ENCODE measurements at places on chromosomes 16 and 17.

DNA sequence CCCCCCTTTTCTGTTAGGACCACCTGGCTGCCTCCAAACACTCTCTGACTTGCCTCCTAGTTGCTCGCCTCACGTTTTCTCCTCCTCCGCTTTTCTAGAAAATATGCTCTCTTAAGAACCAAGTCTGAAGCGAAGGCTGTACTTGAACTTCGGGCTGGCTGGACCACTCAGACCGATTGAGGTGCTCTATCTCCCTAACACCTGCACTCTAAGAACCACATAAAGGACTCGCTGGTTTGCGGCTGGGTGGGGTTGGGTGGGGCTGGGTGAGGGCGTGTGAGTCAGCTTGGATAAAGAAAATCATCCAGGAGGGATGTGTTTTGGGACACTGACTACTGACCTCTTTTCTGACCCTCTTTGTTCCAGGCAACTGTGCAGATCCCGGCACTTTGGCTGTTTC, 22.9 kb upstream of the TMEM220 start:
- no peak for DNase-seq
- H3K27ac ChIP-seq: no peak overlapping the region
- H3K4me1 ChIP-seq: no peaks in the 10 kb centered on the region
- H3K27me3 ChIP-seq: no peaks in the 10 kb centered on the region

- no peak within 1 kb of the TSS for H3K27ac ChIP-seq
- no peaks in the 10 kb centered on the region for H3K4me1 ChIP-seq
- DNase-seq: no peak
- H3K4me3 ChIP-seq: no peak within 1 kb of the TSS
Observed at GRCh38 chr16:50681021-50681885, at the start of gene SNX20. Gene SNX20, minus strand, starts transcription at chr16:50681312. Its CDS starts 3,786 bp downstream, at chr16:50677526.

DNA sequence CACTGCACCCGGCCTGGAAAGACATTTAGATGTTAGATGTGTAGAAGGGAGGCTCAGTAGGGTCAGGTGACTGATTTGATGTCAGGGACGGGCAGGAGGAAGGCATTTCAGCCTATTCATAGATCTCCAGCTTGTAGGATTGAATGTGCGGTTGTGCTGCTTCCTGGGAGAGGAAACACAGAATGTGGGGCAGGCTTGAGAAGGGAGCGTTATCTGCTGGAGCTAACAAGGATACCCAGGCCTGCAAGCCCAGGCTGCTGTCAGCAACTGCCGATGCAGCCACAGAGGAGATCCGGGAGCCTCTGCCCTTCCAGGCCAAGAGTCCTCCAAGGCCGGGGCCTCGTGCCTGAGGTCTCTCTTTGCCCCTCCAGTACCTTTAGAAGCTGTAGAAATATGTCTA, 205.6 kb downstream of the SPECC1 start:
- H3K27ac ChIP-seq: no peak overlapping the region
- no peak for DNase-seq
- H3K36me3 ChIP-seq: no peaks in the 10 kb centered on the region

GRCh38 chr17:4768298-4768697, 3.4 kb upstream of the TM4SF5 start:
- H3K27ac ChIP-seq: no peak overlapping the region
- no peak overlapping the region for H3K4me3 ChIP-seq
- H3K4me1 ChIP-seq: peaks cover 10% of the 10 kb centered on the region

GRCh38 chr17:68351395-68351794, 60.1 kb downstream of the ARSG start:
- no peaks in the 10 kb centered on the region for H3K27me3 ChIP-seq
- peak; percentile 77 for DNase-seq
- H3K27ac ChIP-seq: no peak overlapping the region
- peaks cover 5% of the 10 kb centered on the region for H3K4me1 ChIP-seq

DNA sequence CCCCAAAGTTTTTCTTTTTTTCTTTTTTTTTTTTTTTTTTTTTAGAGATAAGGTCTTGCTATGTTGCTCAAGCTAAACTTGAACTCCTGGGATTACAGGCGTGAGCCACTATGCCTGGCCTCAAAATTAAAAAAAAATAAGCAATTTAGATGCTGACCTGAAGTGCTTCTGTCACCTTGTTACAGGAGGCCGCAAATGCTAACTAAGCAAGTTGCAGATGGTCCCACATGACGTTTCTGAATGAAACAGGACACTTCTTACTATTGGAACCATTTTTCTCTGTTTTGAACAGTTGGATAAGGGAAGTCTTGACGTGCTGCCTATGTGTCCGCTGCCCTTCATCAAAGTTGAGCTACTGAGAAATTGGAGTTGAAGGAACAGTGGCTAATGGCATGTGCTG, 8.8 kb downstream of the ANKRD40CL start:
- H3K27ac ChIP-seq: no peak overlapping the region
- DNase-seq: no peak
- peaks cover 24% of the 10 kb centered on the region for H3K36me3 ChIP-seq
- no peaks in the 10 kb centered on the region for H3K27me3 ChIP-seq
- H3K4me3 ChIP-seq: no peak overlapping the region

GRCh38 chr17:68961214-68961882, 6.2 kb upstream of the ABCA8 start:
- H3K4me1 ChIP-seq: no peaks in the 10 kb centered on the region
- H3K27me3 ChIP-seq: no peaks in the 10 kb centered on the region
- H3K4me3 ChIP-seq: no peak overlapping the region

- no peak for DNase-seq
- no peak overlapping the region for H3K4me3 ChIP-seq
- no peaks in the 10 kb centered on the region for H3K36me3 ChIP-seq
- no peaks in the 10 kb centered on the region for H3K4me1 ChIP-seq
Observed at GRCh38 chr16:79609861-79610260, 9.3 kb upstream of the MAF start.

GRCh38 chr16:12573300-12573699, 230.4 kb downstream of the CPPED1 start:
- H3K27ac ChIP-seq: no peak overlapping the region
- no peaks in the 10 kb centered on the region for H3K27me3 ChIP-seq
- H3K4me3 ChIP-seq: no peak overlapping the region
- DNase-seq: no peak
- no peaks in the 10 kb centered on the region for H3K4me1 ChIP-seq
- H3K36me3 ChIP-seq: no peaks in the 10 kb centered on the region

DNA sequence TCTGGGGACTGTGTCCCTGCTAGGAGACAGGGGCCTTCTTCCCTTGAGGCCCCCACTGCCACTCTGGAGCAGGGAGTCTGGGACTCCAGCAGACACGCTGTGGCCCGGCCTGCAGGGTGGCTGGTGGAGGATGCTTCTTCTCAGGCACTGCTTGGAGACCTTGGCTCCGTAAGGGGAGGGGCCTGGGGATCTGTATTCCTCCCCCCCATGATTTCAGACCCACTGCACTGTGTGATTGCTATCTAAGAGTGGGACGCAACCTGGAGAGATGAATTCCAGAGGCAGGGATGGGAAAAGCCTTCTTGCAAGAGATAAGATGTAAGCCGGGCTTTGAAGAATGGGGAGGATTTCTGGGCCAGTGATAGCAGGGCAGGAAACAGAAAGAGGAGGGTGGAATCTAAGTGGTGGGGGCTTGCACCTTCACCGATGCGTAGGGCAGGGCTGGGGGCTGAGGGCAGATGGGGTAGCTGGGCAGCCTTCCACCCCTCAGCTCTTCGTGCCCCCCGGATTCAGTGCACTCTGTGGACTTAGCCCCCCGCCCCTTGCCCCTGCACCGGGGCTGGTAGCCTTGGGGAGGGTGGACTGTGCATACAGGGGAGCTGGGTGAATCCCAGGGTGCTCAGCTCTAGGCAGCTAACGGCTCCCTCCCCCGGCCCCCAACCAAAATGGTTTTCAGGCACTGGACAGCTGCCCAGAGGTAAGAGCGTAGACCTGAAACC, 5.2 kb upstream of the GSE1 start:
- H3K4me3 ChIP-seq: no peak overlapping the region
- no peak for DNase-seq
- no peaks in the 10 kb centered on the region for H3K27me3 ChIP-seq
- H3K27ac ChIP-seq: peak overlapping the region; percentile 96

DNA sequence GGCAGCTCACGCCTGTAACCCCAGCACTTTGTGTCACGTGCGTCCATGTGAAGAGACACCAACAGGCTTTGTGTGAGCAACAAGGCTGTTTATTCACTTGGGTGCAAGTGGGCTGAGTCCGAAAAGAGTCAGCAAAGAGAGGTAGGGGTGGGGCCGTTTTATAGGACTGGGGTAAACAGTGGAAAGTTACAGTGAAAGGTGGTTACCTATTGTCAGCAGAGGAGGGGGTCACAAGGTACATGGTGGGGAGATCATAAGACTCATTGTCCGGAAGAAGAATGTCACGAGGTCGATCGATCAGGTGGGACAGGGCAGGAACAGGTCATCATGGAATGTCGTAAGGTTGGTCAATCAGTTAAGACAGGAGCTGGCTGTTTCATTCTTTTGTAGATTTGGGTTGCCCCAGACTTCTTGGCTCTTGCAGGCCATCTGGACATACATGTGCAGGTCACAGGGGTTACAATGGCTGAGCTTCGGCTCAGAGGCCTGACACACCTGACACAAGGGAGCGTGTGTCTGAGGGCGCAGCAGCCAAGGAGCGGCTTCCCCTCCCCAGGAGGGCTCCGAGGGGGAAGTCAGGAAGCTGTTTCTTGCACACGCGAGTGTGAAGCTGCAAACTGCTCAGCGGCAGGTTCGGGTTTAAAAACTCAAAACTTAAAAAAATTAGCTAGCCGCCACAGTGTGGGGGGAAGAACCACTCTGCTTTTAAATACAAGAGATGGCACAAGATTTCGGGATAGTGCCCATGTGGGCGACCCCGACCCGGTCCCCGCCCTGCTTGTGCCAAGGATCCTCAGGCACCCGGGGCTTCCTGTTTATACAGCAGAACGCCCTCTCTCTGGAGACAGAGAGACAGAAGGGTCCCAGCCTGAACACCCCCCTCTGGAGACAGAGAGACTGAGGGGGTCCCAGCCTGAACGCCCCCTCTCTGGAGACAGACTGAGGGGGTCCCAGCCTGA, 12.4 kb upstream of the TEX19 start:
- DNase-seq: no peak
- H3K4me1 ChIP-seq: peaks cover 3% of the 10 kb centered on the region
- H3K36me3 ChIP-seq: no peaks in the 10 kb centered on the region
- H3K4me3 ChIP-seq: no peak overlapping the region
- H3K27ac ChIP-seq: no peak overlapping the region
- no peaks in the 10 kb centered on the region for H3K27me3 ChIP-seq

DNA sequence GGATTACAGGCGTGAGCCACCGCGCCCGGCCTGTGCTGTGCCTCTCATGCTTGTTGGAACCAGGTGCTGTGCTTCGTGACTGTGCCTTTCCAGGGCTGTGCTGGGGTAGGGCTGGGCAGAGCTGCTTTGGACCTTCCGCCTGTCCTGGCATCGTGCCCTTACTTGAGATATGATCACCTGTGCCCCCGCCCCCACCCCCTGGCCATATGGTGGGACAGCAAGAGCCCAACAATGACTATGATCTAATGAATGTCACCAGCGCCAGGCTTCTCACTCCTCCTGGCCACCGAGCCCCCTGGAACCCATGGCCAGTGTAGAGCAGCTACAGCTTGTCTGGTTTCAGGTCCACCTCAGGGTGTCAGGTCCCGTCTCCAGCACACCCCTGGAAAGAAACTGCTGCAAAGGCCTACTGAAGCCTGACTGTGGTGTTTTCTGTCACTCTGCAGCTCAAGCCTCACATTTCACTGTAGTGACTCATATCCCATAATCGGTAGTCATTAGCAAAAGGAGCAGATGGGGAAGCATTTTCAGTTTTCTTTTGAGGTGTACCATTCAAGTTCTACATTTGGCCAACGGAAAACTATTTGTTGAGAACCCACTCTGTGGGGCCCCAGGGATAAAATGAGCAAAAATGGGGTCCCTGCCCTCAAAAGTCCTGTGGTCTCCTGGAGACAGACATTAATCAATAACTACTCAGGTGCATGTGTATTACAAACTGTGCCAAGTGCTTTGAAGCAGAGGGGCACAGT, 22.1 kb downstream of the FCSK start:
- peak overlapping the region; percentile 72 for H3K27ac ChIP-seq
- no peak overlapping the region for H3K4me3 ChIP-seq
- no peaks in the 10 kb centered on the region for H3K36me3 ChIP-seq
- H3K4me1 ChIP-seq: peaks cover 10% of the 10 kb centered on the region
- peak; percentile 79 for DNase-seq
- no peaks in the 10 kb centered on the region for H3K27me3 ChIP-seq

DNA sequence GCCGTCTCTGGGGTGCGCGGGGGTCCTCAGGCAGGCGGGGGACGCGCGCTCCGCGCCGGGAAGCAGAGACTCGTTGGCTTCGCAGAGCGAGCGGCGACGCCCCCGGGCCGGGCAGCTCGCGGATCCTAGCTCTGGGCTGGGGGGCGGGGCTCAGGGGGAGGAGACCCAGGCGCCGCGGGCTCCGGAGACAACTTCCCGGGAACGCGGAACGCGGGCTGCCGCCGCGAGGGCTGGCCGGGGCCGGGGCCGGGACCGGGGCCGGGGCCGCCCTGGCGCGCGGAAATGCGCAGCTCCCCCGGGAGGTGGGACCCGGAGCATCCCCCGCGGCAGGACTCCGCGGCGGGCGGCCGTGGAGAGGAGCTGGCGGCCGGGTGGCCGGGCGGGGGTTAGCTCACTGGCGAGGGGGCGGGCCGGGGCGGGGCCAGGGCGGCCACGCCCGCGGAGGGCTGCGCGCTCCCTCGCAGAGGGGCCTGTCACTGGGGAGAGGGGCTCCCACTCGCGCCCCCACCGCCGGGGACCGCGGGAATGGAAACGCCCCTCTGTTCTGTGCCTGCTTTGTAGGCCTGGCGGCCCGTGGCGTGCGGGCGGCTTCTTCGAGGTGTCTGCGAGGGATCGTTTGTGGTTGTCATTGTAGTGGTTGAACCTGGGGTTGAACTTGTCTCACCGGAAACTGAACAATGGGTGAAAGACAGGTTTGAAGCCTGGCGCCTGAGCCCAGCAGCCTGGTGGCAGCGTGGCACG, at the start of gene GAS7:
TSS of gene GAS7 (minus strand) at position 98 of the 741 bp plus-strand sequence.
- H3K36me3 ChIP-seq: no peaks in the 10 kb centered on the region
- peak within 1 kb of the TSS; percentile 24 for H3K4me3 ChIP-seq
- H3K27ac ChIP-seq: no peak within 1 kb of the TSS
- peak; percentile 65 for DNase-seq
